ENCODE measurements at places on chromosomes 7 and 10.

GRCh38 chr7:142872106-142872675 lies 13.4 kb downstream of the TRPV6 start:
- DNase-seq: no peak

DNA sequence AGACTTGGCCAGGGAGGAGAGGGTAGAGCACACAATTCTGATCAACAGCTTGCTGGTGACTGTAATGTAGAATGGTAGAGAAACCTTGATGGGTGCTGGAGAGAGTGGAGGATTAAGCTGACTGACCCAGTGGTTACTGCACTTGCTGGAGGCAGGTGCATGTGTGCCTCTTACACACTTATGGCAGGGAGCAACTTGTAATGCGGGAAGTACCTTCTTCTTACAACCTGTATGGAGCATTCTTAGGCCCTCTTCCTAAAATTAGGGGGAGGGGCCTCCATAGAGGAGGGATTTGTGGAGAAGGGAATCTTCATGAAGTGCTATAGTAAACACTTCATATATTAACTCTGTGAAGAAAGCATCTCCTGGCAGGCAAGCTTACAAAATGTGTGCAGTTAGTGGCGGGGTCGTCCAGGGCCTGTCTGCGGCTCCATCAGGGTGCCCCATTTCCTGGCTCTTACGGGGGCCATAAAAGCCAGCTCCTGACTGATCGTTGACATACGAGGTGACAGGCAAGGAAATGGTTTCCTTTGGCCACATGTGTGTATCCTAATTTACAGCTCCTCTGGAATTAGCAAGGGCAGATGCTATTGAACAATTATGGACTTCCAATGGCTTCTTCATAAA lies 113.5 kb downstream of the RTKN2 start:
- DNase-seq: no peak

- no peak for DNase-seq
Observed at GRCh38 chr7:85475071-85475470, 288.2 kb upstream of the SEMA3D start.

GRCh38 chr10:79007421-79008319 lies 61.1 kb upstream of the ZMIZ1 start:
- DNase-seq: no peak

- no peak for DNase-seq
Observed at GRCh38 chr10:69650589-69651261, 20.7 kb downstream of the FAM241B start.

GRCh38 chr10:65952086-65952485 lies 973.8 kb upstream of the LRRTM3 start:
- DNase-seq: no peak

Measured in cortex of kidney (tissue), 1 donor.